NCI-H1048 (cell line): ENCODE measurements at places on chromosomes 16 and 17.

DNA sequence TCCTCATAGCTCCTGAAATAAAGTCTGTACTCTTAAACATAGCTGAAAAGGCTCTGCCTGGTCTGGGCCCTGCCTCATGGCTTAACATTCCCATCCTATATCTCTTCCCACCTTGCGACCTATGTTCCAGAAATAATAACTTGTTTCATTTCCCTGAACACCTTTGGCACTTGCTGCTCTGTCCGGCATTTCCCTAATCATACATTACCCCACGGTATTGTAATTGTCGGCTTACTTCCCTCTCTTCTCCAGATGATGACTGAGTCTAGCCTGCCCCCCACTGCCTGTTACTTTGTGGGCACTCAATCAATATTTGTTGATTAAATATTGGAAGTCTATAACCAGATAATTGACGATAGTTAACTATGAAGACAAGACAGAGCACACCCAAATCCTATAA is 23.3 kb upstream of the SUPT4H1 start:
- no peak for DNase-seq

DNA sequence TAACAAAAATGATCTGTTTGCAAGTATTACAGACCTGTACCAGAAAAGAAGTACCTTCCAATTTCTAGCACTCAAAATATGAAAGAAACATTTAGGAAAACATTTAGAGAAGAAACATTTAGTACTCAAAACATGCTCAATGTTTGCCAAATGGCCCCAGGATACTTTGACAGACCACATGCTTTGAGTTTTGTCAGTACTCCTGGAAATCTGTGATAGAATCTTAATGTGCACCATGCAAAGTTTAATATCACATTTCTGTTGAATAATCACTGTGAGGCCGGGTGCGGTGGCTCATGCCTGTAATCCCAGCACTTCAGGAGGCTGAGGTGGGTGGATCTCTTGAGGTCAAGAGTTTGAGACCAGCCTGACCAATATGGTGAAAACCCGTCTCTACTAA is 8.5 kb upstream of the ZC3H7A start:
- DNase-seq = no peak

DNA sequence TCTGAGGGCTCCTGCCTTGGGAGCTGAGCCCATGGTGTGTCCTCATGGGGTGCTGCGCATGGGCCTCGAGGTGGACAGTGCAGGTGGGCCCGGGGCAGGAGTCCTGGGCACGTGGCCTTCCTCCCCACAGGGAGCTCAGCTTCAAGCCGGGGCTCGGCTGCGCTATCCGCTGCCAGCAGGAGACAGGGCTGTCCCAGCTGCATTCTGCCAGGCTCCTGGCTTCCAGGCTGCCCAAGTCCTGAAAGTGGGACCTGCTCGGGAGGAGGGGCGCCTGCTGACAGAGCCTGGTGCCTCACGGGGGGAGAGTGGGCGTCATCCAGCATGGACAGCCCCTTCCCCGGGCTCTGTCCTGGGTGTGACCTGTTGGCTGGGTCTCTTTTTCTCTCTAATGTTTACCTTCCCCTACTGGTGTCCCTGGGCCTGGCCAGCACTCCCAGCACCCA is 7.1 kb downstream of the TRAF7 start:
- no peak for DNase-seq

DNA sequence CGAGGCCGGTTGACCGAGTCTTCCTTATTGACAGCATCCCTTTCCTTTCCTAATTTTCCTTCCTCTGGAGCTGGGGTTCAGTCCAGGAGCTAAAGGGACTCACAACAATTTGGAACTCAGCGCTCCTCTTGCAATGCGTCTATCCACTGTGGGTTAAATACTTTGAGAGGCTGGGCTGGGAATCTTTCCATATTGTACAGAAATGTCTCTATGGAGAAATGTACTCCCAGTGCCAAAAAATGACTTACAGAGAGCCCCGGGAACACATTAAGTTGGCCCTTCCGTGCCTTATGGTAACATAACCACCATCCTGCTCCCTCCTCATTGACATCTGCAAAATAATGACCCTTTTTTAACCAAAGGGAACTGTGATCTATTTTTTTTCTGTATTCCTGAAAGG is 192.8 kb downstream of the FTO start:
- DNase-seq = no peak

DNA sequence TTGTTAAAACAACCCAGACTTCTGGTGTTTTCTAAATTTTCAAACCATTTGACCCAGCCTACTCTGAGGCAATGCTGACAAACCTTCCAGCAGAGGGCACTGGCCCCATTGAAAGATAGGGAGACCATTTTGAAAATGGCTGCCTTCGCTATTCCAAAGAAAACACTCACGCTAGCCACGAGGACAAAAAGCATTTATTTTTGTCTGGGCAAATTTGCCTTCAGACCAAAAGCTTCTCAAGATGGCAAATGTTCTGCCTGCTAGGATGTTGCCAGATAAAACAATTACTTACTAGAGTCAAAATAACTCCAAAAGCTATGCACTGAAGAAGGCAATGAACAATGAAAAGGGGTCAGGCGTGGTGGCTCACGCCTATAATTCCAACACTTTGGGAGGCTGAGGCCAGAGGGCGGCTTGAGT is 296.7 kb upstream of the IRX5 start:
- no peak for DNase-seq

- no peak for DNase-seq
Measured at GRCh38 chr17:17042851-17043460, 699 bp downstream of the MPRIP start.

- no peak for DNase-seq
Measured at GRCh38 chr16:50025537-50025931, 509 bp downstream of the CNEP1R1 start.

DNA sequence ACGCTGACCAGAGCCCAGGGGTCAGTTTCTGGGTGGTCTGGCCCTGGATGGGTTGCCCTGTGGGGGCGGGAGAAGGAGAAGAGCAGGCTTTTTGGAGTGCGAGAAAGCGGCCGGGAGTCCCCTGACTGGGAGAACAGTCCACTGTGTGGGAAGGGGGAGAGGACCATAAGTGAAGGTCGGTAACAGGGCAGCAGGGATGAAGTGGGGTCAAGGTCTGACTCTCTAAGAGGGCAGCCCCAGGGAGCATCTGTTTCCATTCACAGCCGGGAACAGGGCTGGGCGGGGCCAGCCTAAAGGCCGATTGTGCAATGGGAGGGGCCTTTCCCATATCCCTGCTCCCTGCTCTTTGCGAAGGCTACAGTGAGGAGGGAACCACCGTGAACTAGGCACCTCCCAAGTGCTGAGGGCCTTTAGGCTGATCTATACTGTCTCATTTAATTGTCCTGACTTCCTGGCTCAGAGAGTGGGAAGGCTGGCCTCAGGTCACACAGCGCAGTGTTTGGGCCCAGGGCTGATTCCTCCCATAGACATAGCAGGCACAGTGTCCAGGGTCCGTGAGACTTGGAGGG is 10.4 kb upstream of the WFDC1 start:
- DNase-seq = no peak

DNA sequence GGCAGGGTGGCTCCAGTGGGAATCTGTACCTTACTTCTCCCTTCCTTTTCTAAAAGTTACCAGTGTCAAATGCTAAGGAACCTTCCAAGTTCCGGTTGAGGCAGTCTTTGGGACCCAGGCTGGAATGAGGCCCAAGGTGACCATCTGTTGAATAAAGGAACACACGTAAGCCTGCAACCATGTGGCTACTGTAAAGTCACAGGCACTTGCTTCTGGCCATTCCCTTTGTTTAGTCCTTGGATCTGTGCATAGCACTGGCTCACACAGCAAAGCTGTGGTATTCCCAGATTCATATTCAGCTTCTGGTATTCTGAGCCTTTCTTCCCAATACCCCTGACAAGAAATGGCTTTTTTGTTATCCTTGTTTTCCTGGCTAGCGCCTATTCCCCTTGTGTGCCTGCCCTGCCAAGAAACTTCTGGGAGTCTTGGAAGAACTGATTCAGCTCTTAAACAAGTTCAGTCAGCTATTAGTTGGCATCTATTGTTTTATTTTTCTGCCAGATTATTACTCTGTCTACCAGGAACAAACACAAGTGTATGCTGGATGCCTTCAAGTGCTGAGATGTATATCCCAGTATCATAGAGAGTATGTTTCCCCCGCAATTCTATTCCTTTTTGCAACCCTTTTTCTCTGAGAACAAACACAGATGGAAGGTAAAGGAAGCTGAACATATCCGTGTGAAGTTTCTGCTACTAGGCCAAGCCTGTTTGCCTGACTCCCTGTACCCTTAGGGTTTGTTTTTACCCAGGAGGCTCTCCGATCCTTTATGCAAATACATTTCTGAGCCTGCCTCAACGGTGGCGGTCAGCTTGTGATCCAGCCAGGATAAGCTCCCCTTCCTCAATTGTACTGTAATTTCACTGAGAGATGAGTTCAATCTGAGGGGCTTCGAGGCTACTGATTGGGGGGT is 13.2 kb downstream of the TMEM238L start:
- no peak for DNase-seq

DNA sequence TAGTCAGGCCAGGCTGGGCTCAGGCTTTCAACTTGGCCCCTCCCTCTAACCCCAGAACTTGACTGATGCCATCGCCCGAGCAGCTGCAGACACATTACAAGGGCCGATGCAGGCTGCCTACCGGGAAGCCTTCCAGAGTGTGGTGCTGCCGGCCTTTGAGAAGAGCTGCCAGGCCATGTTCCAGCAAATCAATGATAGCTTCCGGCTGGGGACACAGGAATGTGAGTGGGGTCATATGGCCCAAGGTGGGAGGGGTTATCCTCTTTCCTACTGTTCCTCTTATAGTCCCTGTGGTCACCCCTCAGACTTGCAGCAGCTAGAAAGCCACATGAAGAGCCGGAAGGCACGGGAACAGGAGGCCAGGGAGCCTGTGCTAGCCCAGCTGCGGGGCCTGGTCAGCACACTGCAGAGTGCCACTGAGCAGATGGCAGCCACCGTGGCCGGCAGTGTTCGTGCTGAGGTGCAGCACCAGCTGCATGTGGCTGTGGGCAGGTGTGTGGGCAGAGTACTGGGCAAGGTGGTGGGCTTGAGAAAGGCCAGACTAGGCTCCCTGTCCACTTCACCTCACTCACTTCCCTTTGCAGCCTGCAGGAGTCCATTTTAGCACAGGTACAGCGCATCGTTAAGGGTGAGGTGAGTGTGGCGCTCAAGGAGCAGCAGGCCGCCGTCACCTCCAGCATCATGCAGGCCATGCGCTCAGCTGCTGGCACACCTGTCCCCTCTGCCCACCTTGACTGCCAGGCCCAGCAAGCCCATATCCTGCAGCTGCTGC is 2.1 kb upstream of the NRN1L start:
- DNase-seq = no peak

DNA sequence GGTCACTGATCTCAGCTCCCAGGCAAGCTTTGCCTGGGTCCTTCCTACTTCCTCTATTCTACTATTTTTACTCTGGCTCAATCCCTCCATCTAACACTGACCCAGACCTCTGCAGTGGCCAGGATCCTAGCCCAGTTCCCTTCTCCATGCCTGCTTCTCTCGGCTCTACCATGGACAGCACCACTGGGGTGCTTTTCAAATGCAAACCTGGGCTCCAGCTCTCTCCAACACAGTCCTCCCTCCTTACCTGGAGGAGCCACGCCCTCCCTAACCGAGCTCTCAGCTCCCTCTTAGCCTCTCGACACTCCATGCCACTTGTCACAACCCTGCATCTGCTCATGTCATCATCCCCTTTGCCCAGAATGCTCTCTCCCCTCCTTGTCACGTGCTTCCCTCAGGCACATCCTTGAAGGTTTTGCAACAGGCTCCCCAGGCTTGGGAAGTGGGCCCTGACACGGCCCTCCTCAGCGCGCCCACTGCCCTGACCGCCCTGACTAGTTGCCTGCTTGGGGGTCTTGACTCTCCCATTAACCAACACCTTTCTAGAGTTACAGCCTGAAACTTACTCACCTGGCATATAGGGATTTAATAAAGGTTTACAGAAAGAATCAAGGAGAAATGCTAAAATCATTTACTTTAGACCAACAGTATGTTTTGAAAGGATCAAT is 41.6 kb downstream of the MARF1 start:
- no peak for DNase-seq

DNA sequence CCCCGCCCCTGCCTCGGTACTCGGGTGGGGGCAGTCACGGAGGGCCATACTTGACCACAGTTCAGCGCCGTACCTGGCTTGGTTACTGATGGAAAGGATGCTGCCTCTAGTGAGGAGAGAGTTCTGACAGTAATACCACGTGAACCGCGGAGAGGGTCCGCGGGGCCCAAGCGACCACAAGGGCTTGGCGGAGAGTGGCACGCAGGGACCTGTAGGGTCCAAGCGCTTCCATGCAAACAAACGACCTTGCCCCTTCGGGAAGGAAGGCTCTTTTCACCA is 9.2 kb downstream of the KDM6B start:
- no peak for DNase-seq

- no peak for DNase-seq
Measured at GRCh38 chr16:29824589-29825144, 4.4 kb downstream of the MVP start.

- DNase-seq = no peak
Measured at GRCh38 chr16:70473446-70474319, 19.3 kb downstream of the FCSK start.

GRCh38 chr17:65723431-65724151 is 162.1 kb upstream of the AXIN2 start:
- no peak for DNase-seq

- DNase-seq = no peak
Measured at GRCh38 chr17:50072130-50072529, 16.2 kb downstream of the ITGA3 start.

DNA sequence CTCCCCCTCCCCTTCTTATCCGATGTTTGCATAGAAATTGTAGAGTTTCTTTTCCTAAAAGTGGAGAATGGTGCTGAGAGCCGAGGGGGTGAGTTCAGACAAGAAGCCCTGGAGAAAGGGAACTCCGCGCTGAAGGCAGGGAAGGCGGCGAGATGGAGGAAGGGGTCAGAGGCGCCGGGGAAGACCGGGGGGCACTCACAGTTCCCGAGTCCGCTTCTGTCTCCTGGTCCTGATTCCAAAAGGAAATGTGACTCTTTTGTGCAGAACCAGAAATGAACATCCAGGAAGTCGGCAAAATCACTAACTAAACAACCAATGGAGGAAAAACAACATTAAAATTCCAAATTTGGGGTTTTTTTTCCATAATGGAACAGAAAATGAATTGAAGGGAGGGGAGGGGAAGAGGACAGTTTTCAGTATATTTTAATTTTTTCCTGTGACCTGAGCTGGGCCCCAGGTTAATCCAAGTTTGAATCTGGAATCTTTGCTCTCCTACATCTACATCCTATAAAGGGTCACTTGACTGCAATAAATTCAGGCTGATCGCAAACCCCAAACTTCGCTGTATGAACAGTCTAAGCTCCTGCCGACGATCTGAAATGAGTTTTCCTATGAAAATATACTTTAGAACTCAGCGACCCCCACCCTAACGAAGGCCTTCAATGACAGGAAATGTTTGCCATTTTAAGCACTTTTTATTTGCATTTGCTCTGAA is 252.3 kb downstream of the C16orf95 start:
- DNase-seq = no peak

- no peak for DNase-seq
Measured at GRCh38 chr16:29925105-29925756, 795 bp downstream of the KCTD13 start.

GRCh38 chr16:80938004-80938878 is 68.4 kb downstream of the CMC2 start:
- no peak for DNase-seq
